ENCODE measurements at places on chromosomes 16 and 17.

DNA sequence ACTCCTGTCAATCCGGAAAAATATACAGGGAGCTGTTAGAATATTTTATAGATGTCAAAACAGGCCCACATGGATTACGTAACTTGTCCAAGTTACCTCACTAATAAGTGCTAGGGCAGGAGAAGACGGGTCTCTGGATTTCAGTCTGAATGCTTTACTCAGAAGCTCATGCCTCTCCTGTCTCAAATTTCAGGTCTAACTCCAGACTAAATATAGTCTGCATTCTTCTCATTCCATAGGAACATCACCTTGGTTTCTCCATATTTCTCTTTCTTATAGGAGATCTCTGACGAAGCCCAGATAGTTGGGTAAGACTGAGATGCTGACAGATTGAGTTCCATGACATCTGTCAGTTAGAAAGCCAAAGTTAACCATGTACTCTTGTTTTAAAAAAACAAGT lies 174.2 kb downstream of the STX8 start:
- DNase-seq: peak; percentile 79

GRCh38 chr17:65143889-65144604 lies 6.9 kb downstream of the RGS9 start:
- DNase-seq: no peak

DNA sequence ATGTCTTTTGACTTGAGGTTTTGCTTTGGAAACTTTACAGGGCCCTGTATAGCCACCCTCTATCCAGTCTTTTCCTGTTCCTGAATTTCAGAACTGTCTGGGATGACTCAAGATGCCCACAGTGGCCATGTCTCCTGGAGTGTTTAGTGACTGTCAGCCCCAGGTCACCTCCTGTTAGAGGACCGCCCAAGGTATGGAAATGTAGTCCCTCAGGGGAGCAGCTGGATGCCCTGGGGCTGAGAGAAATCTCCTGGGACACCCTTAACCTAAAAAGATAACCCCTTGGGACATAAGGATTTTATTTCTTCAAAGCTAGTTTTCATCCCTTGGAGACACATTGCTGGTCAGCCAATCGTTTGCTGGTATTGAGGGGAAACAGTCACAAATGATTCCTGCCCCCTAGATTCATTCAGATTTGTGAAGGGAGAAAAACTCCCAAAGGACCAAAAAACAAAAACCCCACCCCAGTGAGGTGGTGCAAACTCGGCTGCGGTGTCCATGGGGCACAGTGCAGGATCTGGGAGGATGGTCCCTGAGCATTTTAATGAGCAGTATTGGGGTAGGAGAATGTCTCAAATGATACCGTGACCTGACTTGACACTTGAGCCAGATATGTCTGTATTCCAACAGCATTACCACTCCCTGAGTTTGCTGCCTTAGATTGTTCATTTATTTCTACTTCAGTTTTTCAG lies 1.7 kb downstream of the ZNF267 start:
- peak; percentile 30 for DNase-seq

DNA sequence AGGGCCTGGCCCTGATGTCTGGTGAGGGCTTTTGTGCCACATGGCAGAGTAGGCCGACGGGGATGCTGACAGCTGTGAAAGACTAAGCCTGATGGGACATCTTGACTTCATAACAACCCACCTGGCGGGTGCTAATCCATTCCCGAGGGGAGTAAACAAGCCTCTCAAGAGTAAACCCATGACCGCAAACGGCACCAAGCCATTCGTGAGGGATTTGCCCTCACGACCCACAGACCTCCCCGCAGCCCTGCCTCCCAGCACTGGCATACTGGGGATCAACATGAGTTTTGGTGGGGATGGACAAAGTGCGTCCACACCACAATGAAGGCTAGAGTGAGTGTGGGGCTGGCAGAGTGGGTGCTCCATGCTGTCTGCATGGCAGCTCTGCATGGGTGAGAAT lies 11.7 kb downstream of the RNF213 start:
- no peak for DNase-seq

GRCh38 chr17:40515011-40515410 lies 13.6 kb upstream of the TNS4 start:
- DNase-seq: no peak

GRCh38 chr17:80777274-80777673 lies 214.4 kb upstream of the CHMP6 start:
- no peak for DNase-seq

GRCh38 chr16:8946544-8946943 lies 17.2 kb downstream of the USP7 start:
- DNase-seq: no peak

DNA sequence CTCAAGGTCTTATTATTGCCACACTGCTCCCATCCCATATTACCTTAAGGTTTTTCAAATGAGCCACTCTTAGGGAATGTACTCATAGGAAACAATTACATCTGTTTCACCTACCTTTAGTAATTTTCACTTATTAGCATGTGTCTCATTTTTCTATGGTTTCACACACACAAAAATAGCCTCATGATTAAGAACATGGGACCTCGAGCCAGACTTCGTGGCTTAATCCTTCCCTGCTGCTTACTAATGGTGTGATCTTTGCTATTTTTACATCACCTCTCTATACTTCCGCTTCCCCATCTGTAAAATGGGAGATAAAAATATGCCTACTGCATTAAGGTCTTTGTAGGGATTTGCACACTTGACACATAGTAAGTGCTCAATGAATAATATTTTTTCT lies 38.5 kb downstream of the OTOA start:
- no peak for DNase-seq

GRCh38 chr17:43033948-43034881 lies 9.2 kb downstream of the RND2 start:
- no peak for DNase-seq

- DNase-seq: peak; percentile 84
Observed at GRCh38 chr17:76452660-76453430, at the start of gene UBE2O. Gene UBE2O (minus strand): TSS chr17:76453152. CDS start chr17:76453141, 11 bp downstream.

GRCh38 chr17:40436636-40437035 lies 6.6 kb upstream of the IGFBP4 start:
- no peak for DNase-seq

GRCh38 chr17:81470944-81471817 lies 41.4 kb downstream of the ACTG1 start:
- DNase-seq: peak; percentile 53

- DNase-seq: no peak
Observed at GRCh38 chr16:450785-451512, 25.5 kb downstream of the RAB11FIP3 start.

DNA sequence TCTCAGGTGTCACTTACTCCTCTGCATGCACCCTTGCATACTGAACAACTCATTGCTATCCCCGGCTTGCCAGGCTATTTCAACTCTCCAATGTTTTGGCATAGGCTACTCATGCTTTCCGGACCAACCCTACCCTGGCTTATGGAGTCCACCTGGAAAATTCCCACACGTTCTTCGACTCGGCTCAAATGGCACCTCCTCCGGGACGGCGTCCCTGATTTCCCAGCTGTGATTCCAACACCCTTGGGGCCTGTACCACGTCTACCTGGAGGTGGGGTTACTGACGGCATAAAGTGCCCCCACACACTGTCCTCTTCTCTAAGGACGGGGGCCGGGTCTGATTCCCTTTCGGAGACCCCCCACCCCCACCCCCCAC lies 498 bp downstream of the SMYD4 start:
- DNase-seq: no peak

- DNase-seq: no peak
Observed at GRCh38 chr17:49991409-49991808, 3.6 kb downstream of the DLX3 start.

GRCh38 chr17:51709694-51710633 lies 448.6 kb downstream of the CA10 start:
- DNase-seq: no peak

GRCh38 chr17:46818929-46819859 lies 702 bp upstream of the WNT3 start:
- DNase-seq: no peak

DNA sequence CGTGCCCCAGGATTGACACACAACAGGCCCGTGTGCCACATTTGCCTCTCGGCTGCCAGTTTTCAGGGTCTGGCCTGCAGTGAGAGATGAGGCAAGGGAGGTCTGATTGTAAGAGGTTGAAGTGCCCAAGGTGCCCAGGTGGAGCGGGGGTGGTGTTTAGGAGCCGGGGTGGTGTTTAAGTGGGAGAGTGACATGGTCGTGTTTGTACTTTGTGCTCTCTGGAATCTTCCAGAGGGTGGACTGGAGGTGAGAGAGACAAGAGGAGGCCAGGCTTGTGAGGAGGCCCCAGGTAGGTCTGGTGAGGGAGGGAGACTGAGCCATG lies 10.5 kb downstream of the SLC5A10 start:
- no peak for DNase-seq

- DNase-seq: no peak
Observed at GRCh38 chr16:54341892-54342776, 55.5 kb upstream of the IRX3 start.

GRCh38 chr17:13784434-13785095 lies 182.8 kb upstream of the HS3ST3A1 start:
- no peak for DNase-seq
